ENCODE measurements at places on chromosomes 7 and 10. TPM values are rescaled to one million over a fixed set of nuclear protein-coding genes. Genes with fewer than 3 reads are reported as not detected.

DNA sequence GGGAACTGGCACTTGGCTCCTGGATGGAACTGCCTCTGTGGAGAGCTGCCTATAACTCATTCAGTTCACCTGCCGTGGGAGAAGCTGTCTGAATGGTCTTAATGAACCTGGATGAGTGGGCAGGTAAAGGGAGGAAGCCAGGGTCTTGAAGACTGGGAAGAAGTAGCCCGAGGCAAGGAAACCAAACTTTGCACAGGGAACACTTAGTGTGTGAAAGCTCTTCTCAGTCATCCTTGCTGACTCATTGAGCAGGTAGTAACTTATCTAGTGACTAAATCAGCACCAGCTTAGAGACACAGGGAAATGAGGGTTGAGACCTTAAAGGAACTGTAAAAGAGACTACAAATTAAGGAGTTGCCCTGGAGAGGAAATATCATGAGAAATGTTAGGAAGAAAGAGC is 9.9 kb downstream of the LRRC4 start:
- no peak for DNase-seq

DNA sequence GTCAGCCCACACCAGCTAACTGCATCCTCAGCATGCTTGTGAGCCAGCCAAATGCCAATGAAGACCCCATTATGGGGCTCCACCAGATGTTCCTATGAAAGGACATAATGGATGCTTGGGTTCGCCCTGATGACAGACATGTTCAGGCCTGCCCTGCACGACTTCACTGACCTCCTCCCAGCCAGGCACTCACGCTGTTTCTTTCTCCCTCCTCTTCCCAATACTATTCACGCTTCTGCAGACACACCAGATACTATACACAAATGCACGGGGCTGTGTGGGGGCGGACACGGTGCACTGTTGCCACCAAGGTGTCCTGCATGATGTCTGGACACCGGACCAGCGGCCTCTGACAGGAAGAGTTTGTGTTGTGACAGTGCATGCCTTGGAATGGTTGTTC is 284.2 kb downstream of the PRPF18 start:
- DNase-seq: no peak

Gene HPS1
- 77.5 TPM for total RNA-seq

GRCh38 chr10:63600540-63600939 is 79.3 kb downstream of the REEP3 start:
- no peak for DNase-seq

DNA sequence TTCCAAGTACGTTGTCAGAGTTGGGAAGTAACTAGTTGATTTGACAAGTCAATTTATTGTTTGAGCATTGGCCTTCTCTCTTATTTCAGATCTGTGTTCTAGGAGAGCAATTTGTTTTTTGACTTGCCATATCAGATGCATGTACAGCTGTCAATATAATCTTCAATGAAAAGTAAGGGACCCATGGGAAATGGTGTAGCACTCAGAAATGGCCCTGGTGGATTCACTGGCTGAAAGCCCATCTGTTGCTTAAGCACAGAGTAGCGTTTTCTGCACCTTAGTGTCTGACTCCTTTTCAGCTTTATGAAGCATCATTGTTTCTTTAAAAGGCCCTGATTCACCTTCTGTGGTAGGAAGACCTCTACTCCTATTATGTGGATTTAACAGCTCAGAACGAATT is 10.2 kb downstream of the GARS1 start:
- no peak for DNase-seq

GRCh38 chr7:94421681-94422080 is 27.0 kb downstream of the COL1A2 start:
- DNase-seq: no peak

Gene STAG3
- total RNA-seq: 0.68 TPM

GRCh38 chr7:88771417-88771816 is 11.9 kb downstream of the ZNF804B start:
- DNase-seq: no peak

- DNase-seq: no peak
Measured at GRCh38 chr7:69504733-69505420, 93.4 kb upstream of the AUTS2 start.

Gene HBP1
- 101 TPM for total RNA-seq

- DNase-seq: no peak
Measured at GRCh38 chr10:43667317-43667731, 18.6 kb upstream of the ZNF32 start.

GRCh38 chr7:15836651-15837050 is 150.2 kb upstream of the MEOX2 start:
- DNase-seq: no peak

DNA sequence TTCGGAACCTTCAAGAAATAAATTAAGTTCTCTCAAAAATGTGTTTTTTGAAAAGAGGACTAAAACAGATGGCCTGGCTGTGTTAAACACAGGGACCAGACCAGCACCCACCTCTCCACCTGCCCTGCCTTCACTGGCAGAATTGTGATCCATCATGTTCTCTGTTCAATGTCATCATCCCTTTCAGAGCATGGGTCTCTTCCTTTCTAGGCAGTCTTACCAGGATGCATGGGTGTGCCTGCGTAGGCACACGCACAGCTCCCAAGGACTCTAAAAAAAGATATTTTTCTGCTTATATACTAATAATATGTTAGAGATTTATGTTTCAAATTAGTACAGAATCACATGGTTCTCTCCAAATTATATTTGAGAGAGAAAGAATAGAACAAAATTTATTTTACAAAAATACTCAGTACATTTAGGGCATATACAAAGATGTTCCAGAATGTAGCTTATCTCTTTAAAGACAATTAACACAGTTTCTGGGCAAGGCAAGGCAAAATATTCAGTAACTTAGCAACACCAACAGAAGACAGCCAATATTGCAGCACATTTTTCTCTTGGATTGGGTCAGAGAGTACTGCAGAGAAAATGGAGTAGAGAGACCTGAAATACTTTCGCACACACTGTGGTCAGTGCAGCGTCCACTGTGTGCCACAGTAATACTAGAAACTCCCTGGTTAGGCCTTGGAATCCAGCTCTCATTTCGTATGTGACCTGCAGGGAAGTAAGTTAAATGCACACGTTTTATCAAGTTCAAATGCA is 52.8 kb downstream of the EGFR start:
- no peak for DNase-seq

Gene SPOCK2
- total RNA-seq: 1.5 TPM

DNA sequence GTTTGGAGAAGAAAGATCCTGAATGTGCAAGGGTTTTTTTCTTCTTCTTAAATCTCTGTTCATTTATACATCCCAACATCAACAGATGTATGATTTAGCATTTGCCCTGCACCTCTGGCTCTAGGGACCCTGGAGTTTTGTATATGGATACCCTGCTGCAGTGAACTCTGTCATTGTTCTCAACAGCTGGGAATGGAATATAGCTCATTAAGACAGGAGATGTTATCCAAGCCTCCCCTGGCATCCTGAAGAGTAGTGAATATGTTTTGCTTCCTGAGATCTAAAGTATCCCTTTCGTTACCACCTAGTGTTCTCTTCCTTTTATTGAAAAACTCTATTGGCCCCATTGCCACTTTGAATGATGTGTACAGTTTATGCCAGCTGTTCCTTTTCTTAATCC is 275.9 kb downstream of the EXOC4 start:
- DNase-seq: no peak

GRCh38 chr10:131858583-131859340 is 42.0 kb upstream of the PPP2R2D start:
- peak; percentile 67 for DNase-seq

Gene PTPN20
- 3.2 TPM for total RNA-seq

DNA sequence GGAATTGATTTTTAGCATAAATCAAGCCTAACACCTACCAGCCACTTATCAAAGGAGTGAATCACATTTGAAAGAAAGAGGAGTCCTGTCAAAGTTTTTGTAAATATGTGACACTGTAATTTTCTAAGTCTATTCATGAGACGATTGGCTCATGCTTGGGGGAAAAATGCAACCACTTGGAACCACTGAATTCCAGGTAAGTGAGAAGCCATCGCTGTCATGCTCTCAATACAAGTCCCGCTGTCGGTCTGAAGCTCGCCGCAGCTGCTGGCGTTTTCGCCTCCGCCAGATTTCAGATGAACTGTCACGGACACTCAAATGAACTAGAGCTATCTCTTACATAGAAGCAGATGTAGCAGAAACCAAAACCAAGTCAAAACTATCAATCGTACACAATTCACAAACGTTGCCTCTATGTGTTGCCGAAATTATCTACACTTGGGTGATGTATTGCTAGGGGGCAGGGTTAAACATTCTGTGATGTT is 279.8 kb upstream of the FZD8 start:
- no peak for DNase-seq

Gene PNLIP
- total RNA-seq: not detected

Gene TFPI2
- 1.1 TPM for total RNA-seq

- no peak for DNase-seq
Measured at GRCh38 chr7:18553605-18554003, 58.1 kb downstream of the HDAC9 start.

Gene AP1S1
- total RNA-seq: 28.5 TPM

- no peak for DNase-seq
Measured at GRCh38 chr10:110647136-110647430, 2.9 kb downstream of the RBM20 start.

DNA sequence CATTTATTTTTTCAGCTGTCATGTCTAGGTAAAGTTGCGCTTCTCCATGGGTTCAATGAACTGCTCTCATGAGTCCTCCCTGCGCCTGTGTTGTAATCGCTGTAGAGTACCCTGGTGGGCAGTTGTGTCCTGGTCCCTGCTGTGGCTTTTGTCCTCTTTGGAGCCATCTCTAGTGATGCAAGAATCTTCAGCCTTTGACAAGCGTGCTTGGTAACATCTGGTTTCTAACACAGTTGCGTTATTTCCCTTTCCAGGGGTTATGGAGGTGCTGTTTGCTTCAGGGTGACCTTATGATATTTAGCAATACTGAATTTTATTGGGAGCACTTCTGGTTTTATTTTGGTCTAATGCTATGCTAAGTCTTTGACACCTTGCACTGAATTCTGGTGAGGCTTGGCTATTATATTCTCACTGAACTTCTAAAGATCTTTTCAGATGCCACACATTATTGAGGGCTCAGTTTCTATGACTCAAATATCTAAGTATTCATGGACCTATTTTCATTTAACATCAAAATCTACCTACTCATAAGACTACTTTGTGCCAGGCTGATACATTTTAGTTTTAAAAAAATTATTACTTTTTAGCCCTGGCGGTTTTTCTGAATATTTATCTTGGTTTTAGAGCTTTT is 88.6 kb downstream of the FANK1 start:
- DNase-seq: no peak

DNA sequence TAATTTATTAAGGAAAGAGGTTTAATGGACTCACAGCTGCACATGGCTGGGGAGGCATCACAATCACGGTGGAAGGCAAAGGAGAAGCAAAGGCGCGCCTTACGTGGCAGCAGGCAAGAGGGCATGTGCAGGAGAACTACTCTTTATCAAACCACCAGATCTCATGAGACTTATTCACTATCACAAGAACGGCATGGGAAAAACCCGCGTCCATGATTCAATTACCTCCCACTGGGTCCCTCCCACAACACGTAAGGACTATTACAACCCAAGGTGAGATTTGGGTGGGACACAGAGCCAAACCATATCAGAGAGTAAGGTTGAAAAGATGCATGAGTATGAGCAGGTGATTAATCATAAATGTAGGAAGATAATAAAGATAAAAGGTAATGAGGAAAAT is 3.2 kb upstream of the JCAD start:
- no peak for DNase-seq

GRCh38 chr7:158614700-158615099 is 27.1 kb upstream of the PTPRN2 start:
- DNase-seq: no peak

Gene CDH23
- total RNA-seq: 1.9 TPM

- DNase-seq: no peak
Measured at GRCh38 chr7:37410305-37411229, 38.1 kb downstream of the ELMO1 start.

DNA sequence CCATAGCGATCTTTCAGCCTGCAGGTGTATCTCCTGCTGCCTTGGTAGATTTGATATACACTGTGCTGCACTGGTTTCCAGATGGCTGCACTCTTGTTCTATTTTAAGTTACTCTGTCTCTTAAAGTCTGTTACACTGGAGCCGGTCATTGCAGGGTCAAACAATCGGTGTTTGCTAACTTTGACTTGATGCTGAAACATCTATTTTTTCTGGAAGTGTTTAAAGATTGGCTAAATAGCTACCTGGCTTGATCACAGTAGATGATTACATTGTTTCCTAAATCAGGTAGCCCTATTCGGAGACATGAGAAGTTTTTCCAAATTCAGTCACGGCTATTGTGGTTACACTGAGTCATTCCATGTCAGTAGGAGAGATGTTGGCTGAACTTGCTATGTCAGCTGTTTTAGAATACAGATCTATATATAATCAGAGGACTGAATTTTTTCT is 574.8 kb downstream of the ETV1 start:
- DNase-seq: no peak

Gene CPN1
- not detected for total RNA-seq

- DNase-seq: no peak
Measured at GRCh38 chr10:43287056-43288007, 20.5 kb upstream of the RASGEF1A start.

Gene LLCFC1
- total RNA-seq: not detected

Gene SPDYE2B
- total RNA-seq: not detected

Gene FIS1
- total RNA-seq: 187 TPM

- DNase-seq: no peak
Measured at GRCh38 chr10:79140085-79140793, 71.5 kb downstream of the ZMIZ1 start.

- DNase-seq: peak; percentile 42
Measured at GRCh38 chr10:117221156-117221711, 19.7 kb upstream of the SLC18A2 start.

DNA sequence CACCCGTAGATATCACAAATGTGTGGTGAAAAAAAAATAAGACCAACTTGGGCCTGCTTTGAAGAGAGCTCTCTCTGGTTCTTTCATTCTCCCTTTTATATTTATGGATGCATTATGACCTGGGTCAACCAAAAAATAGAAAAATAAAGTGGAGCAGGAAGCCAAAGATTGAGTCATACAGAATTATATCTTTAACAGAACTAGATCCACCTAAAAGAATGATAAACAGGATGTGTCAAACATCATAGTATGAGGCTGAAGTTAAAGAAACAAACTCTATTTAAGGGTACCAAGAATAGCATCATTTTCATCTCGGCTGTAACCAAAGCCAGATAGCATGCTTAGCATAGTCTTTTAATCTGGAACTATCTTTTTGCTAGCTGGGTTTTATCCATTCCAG is 28.8 kb upstream of the NMT2 start:
- no peak for DNase-seq

Gene DNA2
- total RNA-seq: 2.4 TPM
